HT1080 (cell line): ENCODE measurements at places on chromosomes 11 and 22.

DNA sequence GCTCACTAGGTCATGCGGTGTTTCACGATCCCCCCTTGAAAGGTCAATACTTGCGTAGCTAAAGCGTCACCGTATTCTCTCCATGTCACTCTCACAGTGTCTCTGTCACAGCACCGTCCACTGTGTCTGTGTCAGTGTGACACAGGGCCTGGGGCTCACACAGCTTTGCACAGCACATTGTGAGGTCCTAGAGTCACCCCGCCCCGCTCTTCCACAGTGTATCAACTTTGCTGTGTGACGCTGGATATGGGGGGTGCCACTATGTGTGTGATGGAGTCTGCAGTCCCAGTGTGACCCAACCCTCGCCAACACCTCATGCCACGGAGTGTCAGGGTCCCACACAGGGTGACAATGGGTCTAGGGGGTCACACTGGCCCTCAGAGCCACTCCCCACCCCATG lies 583 bp downstream of the P4HA3 start:
- no peak for DNase-seq

DNA sequence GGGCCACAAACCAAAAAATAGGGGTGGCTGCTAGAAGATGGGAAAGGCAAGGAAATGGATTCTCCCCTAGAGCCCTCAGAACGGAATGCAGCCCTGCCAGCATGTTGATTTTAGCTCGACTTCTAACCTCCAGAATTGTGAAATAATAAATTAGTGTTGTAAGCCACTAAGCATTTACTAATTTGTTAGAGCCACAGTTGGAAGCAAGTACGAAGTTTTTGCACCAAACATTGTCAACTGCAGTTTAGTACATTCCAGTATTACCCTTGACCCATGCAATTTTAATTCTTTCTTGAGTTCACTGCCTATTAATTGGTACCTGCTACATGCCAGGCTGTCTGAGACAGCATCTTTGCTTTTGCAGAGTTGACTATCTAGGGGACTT lies 32.2 kb downstream of the PARVA start:
- no peak for DNase-seq

DNA sequence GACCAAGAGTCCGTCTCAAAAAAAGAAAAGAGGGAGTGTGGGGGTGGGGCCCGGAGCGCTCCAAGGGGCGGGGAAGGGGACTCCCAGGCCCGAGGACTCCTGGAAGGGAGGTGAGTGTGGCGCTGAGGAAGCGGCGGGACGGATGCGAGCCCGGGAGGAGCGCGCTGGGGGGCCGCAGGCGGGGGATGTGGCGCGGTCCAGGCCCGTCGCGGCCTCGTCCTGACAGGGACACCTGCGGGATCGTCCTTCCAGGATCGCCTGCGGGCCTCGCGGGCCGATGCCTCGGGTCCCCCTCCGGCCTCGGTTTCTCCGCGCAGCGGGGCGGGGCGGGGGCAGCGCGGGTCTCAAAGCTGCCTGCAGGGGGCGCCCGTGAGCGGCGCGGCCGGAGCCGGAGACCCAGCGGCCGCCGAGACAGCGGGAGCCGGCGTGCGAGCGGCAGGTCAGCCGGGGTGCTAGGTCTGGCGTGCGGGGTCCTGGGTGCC lies 3.8 kb upstream of the ADORA2A start:
- no peak for DNase-seq

GRCh38 chr11:119699227-119699626 lies 29.8 kb downstream of the NECTIN1 start:
- DNase-seq = no peak
